Activated T-cell treated with anti-CD3 and anti-CD28 coated beads, Interleukin-2, amount 50 U/mL, for 48 hours (primary cell): ENCODE measurements at places on chromosomes 3 and 15.

DNA sequence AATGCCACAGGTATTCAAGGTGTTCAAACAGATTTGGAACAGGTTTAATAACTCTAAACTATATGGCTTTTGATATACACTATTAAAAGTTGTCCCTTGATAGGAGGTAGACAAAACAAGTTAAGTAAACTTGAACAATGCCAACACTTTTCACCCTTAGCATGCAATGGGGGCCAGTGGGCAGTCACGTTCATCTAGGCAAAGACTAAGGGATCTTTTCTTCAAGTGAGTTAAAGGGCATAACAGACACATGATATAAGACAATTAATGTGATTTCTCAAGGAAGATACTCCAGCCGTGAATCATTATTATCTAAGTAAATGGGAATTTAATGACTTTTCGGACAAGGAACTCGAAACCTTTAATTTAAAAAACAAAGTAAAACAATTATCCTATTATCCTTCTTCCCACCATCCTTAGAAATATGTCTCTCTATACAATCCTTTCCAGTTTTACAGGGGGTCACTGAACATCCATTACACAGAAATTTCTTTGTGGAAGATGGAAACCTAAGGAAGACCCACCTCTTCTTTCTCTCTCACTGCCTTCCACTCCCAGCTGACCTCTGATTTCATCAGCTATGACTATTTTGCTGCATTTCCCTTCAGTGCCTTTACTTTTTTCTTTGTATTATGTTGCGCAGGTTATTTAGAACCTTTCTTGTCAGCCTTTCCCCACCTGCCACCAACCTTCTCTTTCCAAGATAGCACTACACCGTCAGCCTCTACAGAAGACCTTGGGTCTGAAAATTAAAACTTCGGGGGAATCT is 1.5 kb downstream of the CLDN1 start:
- no peak for DNase-seq

GRCh38 chr3:127940116-127940515 is 25.1 kb downstream of the KBTBD12 start:
- no peak for DNase-seq

- DNase-seq, result no peak
Observed at GRCh38 chr15:92751528-92751927, 96.0 kb upstream of the FAM174B start.

GRCh38 chr15:74374648-74375302 is 7.3 kb upstream of the CYP11A1 start:
- no peak for DNase-seq

DNA sequence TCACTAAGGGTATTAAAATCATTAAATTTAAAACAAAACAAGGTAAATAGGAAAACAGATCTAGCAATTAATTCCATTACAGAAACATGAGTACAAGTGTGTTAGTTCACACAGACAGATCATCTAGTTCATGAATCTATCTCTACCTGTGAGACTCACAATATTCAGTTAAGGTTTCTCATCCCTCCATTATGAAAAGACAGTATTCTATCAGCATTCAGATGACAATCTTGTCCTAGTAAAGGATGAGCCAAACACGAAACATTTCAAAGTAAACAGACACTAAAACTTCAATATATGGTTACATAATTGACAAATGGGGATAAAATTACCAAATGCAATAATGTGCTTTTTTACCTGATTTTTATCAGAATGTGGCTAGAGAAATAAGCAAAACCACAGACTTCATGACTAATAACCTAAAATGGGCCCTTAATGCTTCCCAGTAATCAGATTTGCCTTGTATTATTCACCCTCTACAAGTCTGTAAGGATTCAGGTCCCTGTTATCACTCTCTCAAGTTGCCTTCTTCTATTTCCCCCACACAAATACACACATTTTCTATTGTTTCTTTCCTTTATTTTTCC is 126.8 kb downstream of the DLG1 start:
- DNase-seq, result no peak

DNA sequence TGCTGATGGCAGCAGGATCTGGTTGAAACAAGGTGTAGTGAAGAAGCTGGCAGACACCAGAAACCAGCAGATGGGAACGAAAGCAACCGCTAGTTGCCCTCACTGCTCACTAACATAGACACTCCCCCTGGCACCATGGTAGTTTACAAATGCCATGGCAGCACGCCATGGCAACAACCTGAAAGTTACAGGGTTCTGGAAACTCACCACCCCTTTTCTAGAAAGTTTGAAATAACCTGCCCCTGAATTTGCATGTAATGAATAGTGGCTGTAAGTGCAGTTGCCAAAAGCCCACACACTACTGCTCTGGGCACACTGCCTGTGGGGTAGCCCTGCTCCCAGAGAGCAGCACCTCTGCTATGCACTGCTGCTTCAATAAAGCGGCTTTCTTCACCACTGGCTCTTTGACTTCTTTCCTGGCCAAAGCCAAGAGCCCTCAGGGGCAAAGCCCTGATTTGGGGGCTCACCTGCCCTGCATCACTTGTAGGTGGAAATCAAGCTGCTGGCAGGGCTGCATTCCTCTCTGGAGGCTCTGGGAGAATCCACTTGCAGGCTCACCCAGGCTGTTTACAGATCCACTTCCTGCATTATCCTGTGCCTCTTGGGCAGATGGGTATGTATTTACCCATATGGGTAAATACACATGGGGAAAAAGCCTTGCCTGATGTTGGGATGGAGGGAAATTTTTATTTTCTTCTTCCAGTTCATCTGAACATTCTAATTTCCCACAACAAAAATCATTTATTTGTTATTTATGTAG is 2.0 kb upstream of the GP9 start:
- DNase-seq, result no peak

DNA sequence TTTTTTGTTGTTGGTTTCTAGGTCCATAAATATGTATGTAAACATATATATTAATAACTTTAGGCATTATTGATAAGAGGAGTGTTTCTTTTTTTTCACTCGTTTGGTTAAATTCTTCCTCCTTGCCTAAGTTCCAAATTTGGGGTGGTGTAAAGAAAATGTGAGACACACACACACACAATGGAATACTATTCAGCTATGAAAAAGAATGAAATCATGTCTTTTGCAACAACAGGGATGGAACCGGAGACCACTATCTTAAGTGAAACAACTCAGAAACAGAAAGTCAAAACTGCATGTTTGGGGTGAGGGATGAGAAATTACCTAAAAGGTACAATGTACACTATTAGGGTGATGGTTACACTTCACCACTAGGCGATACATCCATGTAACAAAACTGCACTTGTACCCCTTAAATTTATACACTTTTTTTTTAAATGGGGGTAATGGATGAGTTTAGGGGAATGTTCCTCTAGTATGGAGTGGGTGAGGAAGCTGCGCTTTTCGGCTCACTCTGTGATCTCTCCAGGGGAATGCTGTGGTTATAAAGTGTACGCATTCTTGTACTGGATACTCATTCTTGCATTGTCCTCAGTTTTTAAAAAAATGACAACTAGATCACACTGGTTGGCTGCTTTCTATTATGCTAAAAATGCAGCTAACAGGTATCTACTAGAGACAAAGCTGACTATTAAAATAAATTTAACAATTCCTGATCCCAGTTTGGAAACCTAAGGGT is 50.8 kb upstream of the PPARG start:
- no peak for DNase-seq

DNA sequence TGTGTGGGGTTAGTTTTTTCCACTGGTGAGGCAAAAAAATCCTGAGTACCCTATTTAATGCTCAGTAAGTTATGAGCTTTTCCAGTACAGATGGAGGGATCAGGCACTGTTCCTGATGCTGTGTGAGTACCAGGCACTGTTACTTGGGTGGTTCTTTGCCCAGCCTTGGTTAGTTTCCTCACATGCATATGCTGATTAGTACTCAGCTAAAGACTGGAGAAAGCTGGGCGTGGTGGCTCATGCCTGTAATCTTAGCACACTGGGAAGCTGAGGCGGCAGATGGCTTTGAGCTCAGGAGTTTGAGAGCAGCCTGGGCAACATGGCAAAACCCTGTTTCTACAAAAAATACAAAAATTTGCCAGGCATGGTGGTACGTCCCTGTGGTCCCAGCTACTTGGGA is 210.3 kb upstream of the SGO1 start:
- DNase-seq, result no peak

- peak; percentile 33 for DNase-seq
Observed at GRCh38 chr15:52217186-52217585, 26.0 kb upstream of the GNB5 start.

DNA sequence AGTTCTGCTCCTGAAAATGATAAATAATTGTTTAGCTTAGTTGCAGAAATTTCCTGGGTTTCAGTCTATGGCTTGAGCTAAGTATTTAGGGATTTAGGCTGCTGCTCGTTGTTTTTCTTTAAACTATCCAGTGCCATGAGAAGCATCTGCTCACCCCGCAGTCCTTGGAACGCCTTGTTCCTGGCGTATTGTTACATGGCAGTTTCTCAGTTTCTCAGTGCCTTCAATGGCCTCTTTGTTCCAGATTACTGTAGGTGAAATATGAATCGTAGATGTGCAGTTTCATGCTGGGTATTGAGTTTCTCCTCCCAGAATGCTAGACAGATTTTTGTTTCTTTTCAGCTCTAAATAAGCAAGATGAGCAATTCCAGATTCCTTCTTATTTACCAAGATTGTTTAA is 269.5 kb upstream of the GBE1 start:
- DNase-seq, result no peak

DNA sequence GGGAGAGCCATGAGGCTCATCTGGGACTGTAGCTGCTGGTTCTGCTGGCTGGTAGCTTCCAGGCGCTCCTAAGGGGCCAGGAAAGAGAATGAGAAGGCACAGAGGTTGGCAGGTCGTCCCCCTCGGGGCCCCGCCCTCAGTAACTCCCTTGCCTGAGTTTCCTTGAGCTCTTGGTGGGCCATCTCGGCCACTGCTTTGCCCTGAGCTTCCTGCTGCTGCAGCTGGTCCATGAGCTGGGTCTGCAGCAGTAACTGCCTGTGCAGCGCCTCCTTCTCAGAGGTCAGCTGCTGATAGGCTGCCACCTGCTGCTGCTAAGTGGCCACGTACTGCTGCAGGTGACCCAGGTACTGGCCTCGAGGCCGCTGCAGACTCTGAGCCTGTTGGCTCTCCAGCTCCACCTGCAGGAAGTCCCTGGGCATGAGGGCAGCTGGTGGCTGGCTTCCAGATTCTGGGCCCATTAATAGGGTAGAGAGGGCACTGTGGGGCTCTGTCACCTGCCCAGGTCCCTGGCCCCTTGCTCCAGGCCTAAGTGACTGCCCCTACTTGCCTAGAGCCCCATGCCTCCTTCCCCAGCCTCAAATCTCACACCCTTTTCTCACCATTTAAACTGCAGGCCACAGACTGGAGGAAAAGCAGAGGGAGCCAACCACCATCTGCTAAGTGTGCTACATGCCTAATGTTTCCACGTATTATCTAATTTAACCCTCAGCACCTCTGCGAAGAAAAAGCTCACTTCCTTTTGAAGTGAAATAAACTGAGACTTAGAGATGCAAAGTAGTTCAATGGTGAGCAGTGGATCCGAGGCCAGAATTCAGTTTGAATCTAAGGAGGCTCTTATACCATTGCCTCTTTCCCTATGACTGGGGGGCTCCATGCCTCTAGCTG is 10.8 kb upstream of the VPS33B start:
- peak; percentile 75 for DNase-seq

DNA sequence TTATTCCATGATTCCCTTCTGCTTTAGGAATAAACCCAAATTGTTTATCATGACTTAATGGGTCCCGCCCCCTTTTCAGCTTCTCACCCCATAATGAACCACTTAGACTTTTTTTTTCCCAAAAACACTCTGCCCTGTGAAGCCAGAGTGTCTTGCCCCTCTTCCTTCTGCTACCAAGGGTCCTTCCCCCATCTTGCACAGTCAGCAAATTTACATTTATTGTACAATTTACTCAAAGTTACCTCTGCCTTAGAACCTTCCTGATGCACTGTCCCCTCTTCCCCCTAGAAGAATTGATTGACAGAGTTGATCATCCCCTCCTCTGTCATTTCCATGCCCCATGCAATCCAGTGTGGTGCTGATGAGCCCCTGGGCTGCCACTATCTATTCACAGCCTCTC is 101.5 kb upstream of the PPP2R3A start:
- no peak for DNase-seq

DNA sequence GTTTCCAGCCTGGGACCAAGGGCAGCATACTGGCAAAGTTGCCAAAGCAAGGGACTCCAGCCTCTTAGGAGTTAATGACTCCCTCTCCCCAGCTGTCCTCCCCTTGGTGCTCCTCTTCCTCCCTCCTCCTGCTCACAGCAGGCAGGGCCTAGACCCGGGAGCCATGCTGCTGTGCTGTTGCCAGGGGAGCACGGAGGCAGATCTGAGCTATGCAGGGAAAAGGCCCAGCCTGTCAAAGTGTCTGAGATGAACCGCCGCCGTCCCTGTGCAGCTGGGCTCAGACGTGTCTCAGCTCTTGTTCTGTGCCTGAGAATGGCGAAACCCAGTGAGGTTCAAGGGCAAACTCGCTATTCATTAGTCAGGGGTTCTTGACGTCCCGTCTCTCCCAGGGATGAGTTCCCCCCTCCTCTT is 60.8 kb upstream of the POLG start:
- no peak for DNase-seq

- no peak for DNase-seq
Observed at GRCh38 chr3:150308037-150308319, 100.1 kb upstream of the TSC22D2 start.

DNA sequence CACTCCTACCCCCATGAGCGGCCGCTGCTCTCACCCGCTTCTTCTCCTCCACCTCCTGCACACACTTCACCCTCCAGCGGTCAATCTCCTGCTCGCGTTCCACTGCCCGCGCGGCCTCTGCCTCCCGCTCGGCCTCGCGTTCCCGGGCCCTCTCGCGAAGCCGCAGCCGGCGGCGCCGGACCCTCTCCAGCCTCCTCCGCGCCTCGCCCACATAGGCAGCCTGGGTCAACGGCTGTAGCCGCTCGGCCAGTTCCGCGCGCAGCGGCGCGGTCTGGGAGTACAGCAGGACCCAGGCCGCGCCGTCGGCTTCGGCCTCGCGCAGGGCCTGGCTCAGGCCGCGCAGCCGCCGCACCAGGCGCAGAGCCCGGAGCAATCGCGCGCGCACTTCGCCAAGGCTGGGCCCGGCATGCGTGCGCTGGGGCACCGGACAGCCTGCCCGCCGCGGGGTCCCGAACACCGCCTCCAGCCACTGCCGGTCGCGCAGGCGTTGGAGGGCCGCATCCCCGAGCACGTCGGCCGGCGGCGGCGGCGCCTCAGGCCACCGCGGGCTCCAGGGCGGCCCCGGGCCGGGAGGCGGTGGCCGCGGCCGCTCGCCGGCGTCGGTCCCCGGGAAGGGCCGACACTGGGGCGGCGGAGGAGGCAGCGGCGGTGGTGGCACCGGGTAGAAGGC is 595 bp downstream of the PDCD7 start:
- DNase-seq, result peak; percentile 56

DNA sequence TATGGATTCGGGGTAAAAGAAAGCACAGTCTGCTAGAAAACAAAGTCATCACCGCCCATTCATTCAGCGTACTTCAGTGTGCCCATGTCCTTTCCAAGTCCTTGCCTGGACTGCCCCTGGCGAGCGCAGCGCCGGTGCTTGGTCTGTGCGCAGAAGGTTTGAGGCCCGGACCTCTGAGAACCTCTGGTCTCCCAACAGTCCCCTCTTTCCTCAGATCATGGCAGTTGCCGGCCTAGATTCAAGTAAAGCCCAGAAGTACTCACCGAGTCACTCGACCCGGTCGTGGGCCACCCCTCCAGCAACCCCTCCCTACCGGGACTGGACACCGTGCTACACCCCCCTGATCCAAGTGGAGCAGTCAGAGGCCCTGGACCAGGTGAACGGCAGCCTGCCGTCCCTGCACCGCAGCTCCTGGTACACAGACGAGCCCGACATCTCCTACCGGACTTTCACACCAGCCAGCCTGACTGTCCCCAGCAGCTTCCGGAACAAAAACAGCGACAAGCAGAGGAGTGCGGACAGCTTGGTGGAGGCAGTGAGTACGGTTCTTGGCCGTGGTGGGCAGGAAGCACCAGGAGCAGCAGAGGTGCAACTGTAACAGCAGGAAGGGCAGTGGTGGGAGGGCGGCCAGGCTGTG is 36.3 kb downstream of the CHDH start:
- DNase-seq, result no peak
